ENCODE measurements at places on chromosomes 11 and 22.
A peak's percentile ranks its signal among the peaks of the same experiment; 100 is the strongest.

GRCh38 chr11:18791207-18791968, at the start of gene PTPN5:
Gene PTPN5, minus strand, starts transcription at chr11:18791798. Its CDS starts 19,840 bp downstream, at chr11:18771958.
- DNase-seq, result no peak

DNA sequence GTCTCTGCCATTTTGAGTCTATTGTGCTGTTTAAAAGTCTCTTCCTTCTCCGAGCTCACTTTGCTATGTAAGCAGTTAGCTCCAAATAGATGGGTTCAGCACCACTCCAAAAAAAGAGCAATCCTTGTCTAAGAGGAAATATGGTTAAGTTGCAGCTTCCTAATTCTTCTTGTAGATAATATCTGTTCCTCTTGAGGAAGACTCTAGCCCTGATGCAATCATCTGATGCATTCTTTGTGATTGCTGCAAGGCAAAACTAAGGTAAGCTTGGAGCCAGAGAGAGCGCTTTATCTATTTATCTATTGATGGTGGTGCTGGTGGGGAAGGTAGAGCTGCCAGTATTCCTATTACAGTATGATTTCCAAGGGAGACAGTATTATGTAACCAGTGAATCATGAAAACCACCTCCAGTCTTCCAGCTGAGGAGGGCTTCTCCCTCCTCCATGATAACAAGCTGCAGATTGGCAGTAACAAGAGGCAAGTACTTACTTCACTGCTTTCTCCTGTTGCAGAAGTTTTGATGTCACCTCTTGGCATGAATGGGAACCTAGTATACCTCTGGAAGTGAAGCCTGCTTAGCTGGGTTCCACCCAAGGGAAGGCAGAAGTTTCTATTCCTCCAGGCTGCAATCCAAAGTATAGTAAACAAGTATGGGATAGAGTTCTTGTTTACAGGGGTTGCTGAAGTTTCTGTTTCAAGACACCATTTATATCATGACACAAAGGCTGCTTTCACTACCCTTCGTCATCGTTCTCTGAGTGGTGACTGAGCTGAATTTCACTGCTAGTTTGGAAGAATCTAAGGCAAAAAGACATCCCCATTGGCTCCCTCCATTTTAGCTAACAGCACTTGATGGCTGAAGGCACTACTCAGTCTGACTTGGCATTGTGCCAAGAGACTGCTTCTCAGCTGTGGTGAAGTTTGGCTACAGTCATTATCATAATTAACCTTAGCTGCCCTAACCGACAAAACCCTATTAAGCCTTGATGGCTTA, 49.7 kb downstream of the FDX1 start:
- DNase-seq, result no peak

DNA sequence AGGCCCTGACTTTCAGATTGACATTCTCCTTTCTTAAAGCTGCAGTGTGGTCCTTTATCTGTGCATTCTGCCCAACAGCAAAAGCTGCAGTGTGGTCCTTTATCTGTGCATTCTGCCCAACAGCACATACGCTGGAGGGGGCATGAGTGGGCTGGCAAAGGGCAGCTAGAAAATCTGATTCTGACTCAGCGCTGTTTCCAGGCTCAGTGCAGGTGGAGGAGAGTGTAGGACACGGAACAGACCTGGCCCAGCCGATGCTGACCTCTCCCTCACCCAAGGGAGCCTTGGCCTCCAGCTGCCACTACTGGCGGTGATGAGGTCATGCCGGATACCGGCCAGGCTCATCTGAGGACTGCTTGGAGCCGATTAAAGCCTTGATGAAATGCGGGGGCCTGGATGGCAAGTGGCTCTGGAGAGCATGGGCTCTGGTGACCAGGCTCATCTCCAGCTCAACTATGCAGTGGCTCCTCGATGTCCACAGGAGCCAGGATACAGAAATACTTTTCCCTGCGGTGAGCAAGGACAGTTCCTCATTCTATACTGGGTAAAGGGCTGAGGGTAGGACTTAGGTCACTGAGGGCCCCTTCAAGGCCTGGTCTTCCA, 84.6 kb downstream of the CLPB start:
- DNase-seq, result peak; percentile 87

- no peak for DNase-seq
These were observed 571.4 kb downstream of the MN1 start for GRCh38 chr22:27230189-27230588.

- no peak for DNase-seq
These were observed 23.7 kb upstream of the SLC36A4 start for GRCh38 chr11:93221539-93221938.

DNA sequence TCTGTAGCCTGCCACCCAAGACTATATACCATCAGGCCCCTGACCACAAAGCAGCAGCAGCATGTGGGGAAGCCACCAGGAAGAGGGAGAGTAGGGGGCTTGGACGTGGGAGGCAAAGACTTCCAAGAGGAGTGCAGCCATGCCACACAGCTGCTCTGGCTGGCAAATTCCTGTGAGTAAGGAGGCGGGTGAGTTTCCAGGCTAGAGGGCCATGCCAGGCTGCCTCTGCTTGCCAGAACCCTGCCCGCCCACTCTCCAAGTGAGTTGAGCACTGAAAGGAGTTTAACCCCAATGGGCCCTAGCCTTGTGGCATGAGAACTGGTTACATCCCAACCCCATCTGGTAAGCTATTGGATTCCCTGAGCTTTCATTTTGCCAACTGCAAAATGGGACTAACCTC, 4.7 kb upstream of the DGAT2 start:
- DNase-seq, result no peak

DNA sequence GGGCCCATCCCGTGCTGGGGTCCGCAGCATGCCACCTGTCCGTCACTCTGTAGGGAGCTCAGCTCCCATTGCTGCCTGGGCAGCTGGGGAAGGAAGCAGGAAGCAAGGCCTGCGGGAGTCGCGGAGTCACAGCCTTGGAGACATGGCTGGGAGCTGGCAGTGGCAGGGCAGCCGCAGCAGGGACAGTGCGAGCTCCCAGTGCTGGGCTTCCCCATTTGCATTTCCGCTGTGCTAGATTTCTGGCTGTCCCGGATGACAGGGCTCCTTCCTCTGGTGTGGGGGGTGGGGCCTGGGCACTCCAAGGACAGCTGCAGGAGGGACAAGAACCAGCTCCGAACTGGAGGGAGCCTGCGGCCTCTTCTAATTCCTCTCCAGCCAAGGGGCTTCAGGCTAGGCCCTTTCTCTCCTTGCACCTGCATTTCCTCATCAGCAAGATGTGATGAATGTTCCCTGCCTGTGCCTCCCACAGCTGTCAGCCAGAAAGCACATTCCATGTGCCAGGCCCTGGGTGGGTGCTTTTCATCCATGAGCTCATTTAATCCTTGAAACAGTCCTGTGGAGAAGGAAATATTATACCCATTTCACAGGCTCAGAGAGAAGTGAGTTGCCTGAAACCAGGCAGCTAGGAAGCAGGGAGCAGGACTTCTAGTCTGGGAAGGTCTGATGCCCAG, 48.0 kb downstream of the MYO7A start:
- peak; percentile 87 for DNase-seq

GRCh38 chr11:23399995-23400394, 539.7 kb upstream of the CCDC179 start:
- peak; percentile 61 for DNase-seq

DNA sequence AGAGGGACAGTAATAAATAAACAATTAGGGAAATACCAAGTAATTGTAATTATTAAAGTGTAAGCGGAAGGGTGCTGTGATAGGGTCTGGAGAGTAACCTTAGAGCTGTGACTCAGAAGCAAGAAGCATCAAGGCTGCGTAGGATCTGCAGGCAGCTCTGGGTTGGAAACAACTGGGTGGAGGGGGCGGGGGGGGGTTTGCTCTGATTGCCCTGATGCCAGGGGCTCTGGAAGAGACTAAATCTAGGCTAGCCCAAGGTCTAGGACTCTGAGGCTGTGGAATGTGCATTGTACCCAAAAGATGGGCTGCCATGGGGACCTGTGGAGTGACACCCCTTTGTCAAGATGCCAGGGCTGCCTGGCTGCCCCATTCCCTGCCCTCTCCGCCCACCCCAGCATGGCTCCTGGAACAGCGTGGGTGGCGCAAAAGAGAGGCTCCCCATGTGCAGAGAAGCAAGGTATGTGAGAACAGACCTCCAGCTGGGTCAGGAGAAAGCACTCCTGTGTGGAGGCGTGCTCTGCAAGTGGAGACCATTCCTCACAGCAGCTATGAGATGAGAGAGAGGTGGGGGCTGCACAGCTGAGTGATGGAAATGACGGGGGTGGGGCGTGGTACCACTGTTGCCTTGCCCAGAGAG, 101.1 kb upstream of the CRYBB3 start:
- DNase-seq, result no peak
